ENCODE measurements at places on chromosomes 1 and 21.

DNA sequence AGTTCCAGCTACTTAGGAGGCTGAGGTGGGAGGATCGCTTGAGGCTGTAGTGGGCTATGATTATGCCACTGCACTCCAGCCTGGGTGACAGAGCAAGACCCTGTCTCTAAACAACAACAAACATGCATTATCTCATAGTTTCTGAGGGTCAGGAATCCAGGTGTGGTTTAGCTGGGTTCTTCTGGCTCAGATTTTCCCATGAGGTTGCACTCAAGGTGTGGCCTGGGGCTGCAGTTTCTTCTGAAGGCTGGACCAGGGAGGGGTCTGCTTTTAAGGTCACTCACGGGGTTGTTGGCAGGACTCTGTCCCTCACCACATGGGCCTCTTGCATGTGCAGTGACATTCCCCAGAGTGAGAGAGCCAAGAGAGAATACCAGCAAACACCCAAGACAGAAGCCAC, 77.0 kb downstream of the EPHB2 start:
- no peak for DNase-seq

- no peak for DNase-seq
Measured at GRCh38 chr1:93652323-93652949, 29.2 kb downstream of the BCAR3 start.

DNA sequence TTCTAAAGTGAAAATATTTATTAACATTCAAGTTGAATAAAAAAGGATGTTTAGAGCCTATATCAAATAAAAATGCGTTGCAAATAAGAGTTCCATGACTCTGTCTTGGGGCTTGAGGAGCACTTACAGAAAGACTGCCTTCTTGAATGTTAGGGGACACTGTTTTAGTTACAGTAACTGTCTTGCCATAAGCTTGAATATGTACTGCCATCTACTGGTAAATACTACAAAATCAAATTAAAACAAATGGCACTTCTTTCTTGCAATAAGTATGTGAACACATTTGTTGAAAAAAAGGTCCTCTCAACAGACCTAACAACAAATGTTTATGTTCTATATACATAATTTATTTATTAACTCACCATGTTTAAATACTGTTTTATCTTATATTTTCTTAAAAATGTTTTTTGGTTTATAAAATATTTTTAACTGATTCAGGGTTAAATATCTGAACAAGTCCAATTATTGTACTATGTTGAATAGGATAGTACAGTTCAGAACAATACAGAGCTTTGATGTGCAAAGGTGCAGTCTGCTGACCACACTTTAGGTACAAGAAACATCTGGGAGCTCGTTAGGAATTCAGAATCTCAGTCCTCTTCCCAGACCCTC, 199.5 kb downstream of the LRRIQ3 start:
- no peak for DNase-seq

GRCh38 chr1:36944883-36945282, 89.4 kb downstream of the GRIK3 start:
- DNase-seq: no peak

DNA sequence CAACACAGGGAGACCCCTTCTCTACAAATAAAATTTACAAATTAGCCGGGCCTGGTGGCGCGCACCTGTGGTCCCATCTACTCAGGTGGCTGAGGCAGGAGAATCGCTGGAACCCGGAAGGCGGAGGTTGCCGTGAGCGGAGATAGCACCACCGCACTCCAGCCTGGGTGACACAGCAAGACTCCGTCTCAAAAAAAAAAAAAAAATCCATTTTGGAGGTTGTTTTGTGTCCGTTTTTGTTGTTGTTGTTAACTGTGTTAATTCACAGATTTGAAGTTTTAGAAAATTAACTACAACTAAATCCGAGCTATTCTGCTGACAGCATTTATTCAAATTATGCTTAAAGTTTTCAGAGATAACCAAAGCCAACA, 618 bp downstream of the CLCC1 start:
- DNase-seq: no peak

All from C1 segment of cervical spinal cord (tissue), 14 donors.